CD4-positive, alpha-beta T cell (primary cell): ENCODE measurements at places on chromosomes 1 and 21.

- H3K27me3 ChIP-seq: no peaks in the 10 kb centered on the region
- no peaks in the 10 kb centered on the region for H3K36me3 ChIP-seq
- no peak overlapping the region for H3K27ac ChIP-seq
- no peak for DNase-seq
- no peaks in the 10 kb centered on the region for H3K4me1 ChIP-seq
- H3K4me3 ChIP-seq: no peak overlapping the region
These were observed 131.5 kb upstream of the CTTNBP2NL start for GRCh38 chr1:112264553-112264952.

DNA sequence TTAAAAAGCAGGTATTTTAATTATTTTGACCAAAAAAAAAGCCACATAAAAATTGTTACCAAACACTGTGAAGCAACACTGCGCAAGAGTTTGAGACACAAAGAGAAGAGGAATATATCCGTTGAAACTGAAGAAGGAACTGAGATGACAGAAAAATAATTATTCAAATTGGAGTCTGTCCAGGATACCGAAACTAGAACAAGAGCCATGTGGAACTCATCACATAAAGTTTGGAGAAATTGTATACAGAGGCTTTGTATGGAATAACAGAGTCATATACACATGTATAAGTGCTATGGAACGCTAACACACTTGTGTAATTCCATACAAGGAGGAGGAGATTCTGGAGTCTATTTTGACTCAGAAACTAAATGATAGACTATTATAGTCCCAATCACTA, 675.1 kb upstream of the ADGRL2 start:
- H3K36me3 ChIP-seq: no peaks in the 10 kb centered on the region
- H3K4me1 ChIP-seq: no peaks in the 10 kb centered on the region
- H3K27ac ChIP-seq: no peak overlapping the region
- DNase-seq: no peak

GRCh38 chr1:8495928-8496401, 178.1 kb downstream of the SLC45A1 start:
- peaks cover 26% of the 10 kb centered on the region for H3K36me3 ChIP-seq
- DNase-seq: no peak
- H3K27ac ChIP-seq: no peak overlapping the region
- no peaks in the 10 kb centered on the region for H3K27me3 ChIP-seq

DNA sequence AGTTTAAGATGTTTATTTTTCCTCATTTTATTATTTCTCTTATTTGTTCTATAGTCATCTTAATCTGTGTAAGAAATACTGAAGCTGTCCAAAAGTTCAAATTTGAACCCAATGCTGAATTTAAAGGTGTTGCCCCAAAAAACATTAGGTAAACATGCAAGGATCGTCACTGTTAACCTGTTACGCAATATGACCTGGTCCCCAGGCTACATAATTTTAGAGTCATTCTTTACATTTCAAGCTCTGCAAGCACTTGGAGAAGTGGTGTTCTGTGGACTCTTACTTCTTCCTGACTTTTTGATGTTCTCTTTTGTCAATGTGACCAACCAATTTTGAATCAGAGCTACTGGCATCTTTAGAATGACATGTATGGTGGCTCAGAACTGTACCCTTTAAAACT, 106.0 kb downstream of the CLIC6 start:
- no peak overlapping the region for H3K27ac ChIP-seq
- H3K27me3 ChIP-seq: no peaks in the 10 kb centered on the region
- no peaks in the 10 kb centered on the region for H3K36me3 ChIP-seq
- H3K4me1 ChIP-seq: no peaks in the 10 kb centered on the region
- no peak overlapping the region for H3K4me3 ChIP-seq
- no peak for DNase-seq

DNA sequence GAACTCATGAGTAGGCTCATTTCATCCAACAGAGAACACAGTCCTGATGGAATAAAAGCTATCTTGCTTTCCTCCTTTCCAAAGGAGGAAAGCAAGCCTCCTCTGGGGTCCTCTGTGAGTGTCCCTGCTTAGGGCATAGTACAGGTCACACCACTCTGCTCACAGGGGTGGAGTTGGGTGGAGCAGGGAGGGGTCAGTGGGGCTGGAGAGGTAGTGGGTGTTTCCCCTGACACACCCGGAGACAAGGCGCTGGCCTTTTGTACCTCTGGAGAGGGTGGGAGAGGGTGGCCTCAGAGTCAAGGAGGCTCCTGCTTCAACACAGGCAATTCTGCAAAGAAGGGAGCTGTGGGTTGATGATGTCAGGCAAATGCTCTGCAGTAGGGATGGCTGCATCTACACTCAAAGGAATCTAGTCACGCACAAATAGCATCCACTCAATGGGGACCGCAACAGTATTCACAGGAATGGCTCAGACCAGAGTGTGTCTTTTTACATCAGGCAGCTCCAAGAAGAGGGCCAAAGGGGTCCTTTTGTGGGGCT, 58.6 kb upstream of the PLXNA2 start:
- no peaks in the 10 kb centered on the region for H3K4me1 ChIP-seq
- no peaks in the 10 kb centered on the region for H3K27me3 ChIP-seq
- H3K4me3 ChIP-seq: no peak overlapping the region
- no peak for DNase-seq
- no peaks in the 10 kb centered on the region for H3K36me3 ChIP-seq
- H3K27ac ChIP-seq: no peak overlapping the region

GRCh38 chr1:29180497-29181412, 945 bp downstream of the SRSF4 start:
- no peaks in the 10 kb centered on the region for H3K27me3 ChIP-seq
- H3K36me3 ChIP-seq: peaks cover 8% of the 10 kb centered on the region
- H3K4me1 ChIP-seq: peaks cover 41% of the 10 kb centered on the region
- no peak for DNase-seq
- H3K4me3 ChIP-seq: peak overlapping the region; percentile 79
- peak overlapping the region; percentile 97 for H3K27ac ChIP-seq
